ENCODE measurements at places on chromosomes 3 and 15.

GRCh38 chr3:31785286-31785685 lies 195.8 kb downstream of the OSBPL10 start:
- no peak for DNase-seq

DNA sequence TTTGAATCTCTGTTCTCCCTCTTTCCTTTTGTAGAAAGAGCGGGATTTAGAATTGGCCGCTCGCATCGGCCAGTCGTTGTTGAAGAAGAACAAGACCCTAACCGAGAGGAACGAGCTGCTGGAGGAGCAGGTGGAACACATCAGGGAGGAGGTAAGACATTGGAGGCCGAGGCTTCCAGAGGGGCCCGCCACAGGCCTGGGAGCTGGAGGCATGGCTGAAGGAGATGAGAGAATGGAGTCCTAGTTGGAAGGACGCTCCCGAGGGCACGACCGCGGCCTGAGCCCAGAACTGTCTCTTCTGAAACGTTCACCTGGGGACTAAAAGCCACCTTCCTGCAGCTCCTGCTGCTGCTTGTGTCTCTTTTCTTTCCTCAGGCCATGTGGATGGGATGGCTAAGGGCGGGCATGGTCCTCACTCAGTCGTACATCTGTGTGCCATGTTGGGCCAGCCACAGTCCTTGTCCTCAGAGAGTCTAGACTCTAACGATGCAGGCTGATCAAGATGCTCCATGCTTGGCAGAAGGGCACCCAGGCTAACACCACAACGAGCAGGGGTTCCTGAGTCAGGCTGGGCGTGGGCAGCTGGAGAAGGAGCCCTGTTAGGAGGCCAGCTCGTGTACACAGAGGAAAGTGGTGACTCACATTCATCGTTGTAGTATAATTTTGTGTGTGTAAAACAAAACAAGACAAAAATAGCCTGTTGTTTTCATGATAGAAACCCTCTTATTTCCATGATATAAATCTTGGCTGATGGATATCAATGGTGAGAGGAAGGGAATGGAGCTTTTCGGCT lies 81.1 kb downstream of the CCK start:
- DNase-seq, result no peak

- no peak for DNase-seq
Measured at GRCh38 chr3:129413687-129414506, 14.5 kb downstream of the EFCAB12 start.

GRCh38 chr15:78050826-78051225 lies 26.7 kb downstream of the TBC1D2B start:
- no peak for DNase-seq

- DNase-seq, result no peak
Measured at GRCh38 chr15:64766058-64766457, 9.3 kb downstream of the RBPMS2 start.

GRCh38 chr3:4008205-4008604 lies 209.0 kb downstream of the LRRN1 start:
- no peak for DNase-seq

GRCh38 chr3:32340039-32340438 lies 51.6 kb upstream of the CMTM7 start:
- DNase-seq, result no peak

- DNase-seq, result no peak
Measured at GRCh38 chr15:67945951-67946700, 106.3 kb upstream of the RNU6-1 start.

- no peak for DNase-seq
Measured at GRCh38 chr15:26521691-26522198, 251.1 kb downstream of the GABRB3 start.

DNA sequence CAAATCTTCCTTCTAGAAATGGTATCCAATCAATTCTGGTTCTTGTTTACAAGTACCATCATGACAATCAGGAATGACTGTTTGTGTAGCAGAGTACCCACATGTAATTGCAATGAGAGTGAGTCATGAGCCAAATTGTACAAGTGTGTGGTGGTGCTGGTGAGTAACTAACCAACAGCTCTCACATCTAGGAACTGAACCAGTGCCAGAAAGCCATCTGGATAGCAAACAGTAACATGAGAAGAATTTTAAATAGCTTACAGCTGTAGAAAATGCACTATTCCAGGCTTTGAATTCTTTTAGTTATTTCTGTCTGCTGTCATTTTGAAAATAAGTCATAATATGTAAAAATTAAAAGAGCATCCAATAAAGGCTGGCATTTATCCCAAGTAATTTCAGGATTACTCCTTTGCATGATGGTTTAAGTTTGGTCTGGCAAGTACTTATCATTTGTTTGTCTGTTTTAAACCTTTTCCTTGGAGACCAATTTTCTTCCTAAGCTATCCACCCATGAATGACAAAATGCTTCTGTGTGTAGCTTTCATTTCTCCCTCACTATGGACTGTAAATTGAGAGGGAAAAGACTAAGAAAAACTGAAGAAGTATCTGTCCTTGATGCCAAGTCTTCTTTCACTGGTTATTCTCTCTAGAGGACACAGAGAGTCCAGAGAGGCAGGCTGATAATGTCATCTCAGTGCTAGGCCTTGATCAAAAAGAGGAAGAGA lies 60.0 kb downstream of the PIK3CB start:
- DNase-seq, result no peak

DNA sequence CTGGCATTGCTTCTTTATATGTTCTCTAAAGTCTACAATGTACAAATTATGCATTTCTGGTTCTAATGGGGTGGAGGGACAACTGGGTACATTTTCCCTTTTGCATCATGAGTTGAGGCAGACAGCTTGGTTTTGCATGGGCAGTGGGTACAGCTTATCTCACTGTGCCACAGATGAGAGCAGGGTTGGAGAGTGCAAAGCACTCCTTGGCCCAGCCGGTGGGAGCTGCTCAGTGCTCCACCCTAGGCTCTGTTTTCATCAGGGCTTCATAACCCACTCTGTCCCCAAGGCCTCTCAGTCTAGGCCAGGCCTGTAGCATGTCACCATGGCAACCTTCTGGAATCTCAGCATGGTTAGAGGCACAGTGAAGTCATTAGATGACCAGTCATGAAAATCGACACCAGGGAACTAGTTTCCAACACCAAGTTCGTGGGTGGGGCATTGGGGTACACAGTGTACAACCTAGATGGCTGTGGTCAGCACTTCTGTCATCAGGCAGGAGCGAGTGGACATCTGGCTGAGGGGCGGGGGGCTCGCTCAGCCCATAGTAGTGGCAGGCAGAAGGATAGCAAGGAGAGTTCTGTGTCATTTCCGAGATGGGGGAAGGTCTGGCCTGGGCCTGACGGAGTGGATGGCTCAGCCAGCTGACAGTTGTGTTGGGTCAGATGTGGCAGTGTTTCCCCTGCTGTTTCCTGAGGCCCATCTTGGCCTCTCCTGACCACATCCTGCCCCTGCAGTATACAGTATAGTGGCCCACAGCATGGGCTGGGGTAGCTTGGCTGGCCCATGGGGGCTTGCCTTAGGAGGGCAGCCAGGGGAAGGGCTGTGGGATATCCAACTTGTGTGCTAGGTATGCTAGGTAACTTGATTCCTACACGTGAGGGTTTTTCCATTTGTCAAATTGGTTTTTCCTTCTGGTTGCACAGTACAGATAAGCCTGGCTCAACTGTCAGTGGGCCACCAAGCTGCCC lies 75.7 kb upstream of the PRR23C start:
- no peak for DNase-seq

GRCh38 chr3:72519946-72520604 lies 328.2 kb downstream of the SHQ1 start:
- DNase-seq, result no peak

DNA sequence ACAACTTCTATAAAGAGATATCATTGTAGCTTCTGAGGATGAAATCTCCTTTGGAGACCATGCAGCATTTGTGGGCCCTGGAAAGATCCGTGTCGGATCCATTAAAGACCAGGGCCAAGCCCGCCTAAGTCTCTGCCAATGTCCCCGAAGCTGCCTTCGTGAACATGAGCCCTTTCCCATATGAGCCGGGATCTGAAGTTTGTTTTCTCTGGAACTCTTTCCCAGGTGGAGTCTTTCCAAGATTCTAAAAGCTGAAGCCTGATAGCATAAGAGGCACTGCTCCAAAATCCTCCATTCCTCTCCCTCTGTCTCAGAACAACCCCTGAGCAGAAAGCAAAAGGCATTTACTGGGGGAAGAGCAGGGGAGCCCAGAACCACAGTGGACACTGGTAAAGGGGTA lies 274.6 kb downstream of the NTRK3 start:
- DNase-seq, result no peak

DNA sequence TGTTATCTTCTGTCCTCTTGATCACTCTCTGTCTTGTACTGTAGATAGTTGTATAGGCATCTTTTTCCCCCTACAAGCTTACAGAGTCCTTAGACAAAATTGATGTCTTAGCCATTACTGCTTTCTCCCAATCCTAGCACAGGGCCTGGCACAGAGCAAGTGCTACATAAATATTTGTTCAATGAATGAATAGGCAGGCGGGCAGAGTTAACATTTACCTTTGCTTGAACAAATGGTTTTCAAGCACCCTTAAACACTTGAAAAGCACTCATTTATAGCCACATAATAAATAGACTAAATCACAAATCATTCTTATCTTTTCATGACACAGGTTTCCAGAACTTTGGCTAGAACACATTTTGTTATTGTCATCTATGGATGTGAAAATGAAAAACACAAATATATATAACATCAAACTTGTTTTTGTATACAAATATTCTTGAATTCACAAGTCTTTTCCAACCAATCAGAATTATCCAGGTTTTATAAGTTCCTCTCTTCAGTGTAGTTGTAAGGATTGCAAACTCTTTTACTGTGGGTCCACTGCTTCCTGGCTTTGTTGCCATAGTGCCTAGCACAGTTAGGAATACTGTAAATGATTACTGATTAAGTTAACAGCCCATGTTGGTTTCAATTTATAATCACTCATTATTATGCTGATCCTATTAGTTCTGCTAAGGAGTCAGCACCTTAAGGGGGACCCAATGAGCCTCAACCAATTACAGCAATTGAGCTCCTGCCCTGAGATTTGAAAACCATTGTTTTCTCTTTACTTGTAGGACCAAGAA lies 61.9 kb downstream of the ISL2 start:
- DNase-seq, result no peak

GRCh38 chr15:88833731-88834100 lies 30.5 kb downstream of the ACAN start:
- DNase-seq, result no peak

- no peak for DNase-seq
Measured at GRCh38 chr15:57696146-57696545, 10.4 kb upstream of the POLR2M start.

GRCh38 chr3:52429779-52430415 lies 15.0 kb downstream of the SEMA3G start:
- DNase-seq, result no peak

- DNase-seq, result no peak
Measured at GRCh38 chr3:72517921-72518424, 330.3 kb downstream of the SHQ1 start.

DNA sequence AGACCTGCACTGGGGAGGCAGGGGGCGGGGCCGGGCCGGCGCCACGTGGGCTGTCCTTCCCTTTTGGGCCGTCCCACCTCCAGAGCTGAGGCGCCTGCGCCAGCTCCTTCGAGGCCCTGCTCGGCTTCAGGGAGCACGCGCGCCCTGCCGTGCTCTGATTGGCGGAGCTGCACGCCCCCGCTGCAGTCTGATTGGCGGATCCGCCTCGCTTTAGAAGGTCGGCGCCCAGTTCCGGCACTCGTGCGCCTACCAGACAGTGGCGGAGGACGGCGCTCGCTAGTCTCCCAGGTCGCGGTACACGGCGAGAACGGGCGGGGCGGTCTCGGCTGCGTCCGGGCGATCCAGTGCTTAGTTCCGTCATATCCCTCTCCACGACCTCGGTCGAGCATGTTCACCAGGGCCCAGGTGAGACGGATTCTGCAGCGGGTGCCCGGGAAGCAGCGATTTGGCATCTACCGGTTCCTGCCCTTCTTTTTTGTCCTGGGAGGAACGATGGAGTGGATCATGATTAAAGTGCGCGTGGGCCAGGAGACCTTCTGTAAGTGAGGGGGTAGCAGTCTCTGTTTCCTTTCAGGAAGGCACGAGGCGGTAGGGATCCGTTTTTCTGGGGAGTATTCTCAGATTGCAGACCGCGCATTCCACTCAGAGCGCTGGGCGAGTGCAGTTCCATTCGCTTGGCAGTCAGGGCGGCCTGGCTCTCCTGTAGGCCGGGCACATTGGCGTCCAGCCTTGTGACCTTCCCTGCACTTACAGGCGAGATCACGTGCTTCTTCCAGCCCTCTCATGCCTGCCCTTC lies at the start of gene UQCC5:
TSS of gene UQCC5 (plus strand) at position 237 of the 796 bp plus-strand sequence. CDS start at position 388, 151 bp downstream.
- peak; percentile 92 for DNase-seq

- no peak for DNase-seq
Measured at GRCh38 chr3:46389306-46389705, 17.6 kb downstream of the CCR5AS start.

DNA sequence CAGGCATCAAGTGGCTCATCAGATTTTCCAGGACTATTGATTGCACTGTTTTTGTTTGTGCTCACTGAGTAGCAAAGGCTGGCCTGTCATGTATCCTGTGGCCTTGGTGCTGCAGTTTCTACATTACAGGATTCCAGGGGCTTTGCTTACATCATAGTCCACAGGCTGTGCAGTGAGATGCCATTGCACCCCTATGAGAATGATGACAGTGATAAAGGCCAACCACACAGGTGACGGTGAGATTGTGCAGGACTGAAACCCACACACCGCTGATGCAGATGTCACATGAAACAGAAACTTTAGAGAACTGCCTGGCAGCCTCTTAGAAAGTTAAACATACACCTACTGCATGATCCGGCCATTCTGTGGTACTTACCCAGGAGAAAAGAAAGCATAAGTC lies 195.0 kb upstream of the UBE3A start:
- no peak for DNase-seq

- no peak for DNase-seq
Measured at GRCh38 chr15:62109437-62109836, 42.7 kb downstream of the C2CD4A start.

GRCh38 chr3:55907616-55908015 lies 420.5 kb upstream of the WNT5A start:
- DNase-seq, result no peak

DNA sequence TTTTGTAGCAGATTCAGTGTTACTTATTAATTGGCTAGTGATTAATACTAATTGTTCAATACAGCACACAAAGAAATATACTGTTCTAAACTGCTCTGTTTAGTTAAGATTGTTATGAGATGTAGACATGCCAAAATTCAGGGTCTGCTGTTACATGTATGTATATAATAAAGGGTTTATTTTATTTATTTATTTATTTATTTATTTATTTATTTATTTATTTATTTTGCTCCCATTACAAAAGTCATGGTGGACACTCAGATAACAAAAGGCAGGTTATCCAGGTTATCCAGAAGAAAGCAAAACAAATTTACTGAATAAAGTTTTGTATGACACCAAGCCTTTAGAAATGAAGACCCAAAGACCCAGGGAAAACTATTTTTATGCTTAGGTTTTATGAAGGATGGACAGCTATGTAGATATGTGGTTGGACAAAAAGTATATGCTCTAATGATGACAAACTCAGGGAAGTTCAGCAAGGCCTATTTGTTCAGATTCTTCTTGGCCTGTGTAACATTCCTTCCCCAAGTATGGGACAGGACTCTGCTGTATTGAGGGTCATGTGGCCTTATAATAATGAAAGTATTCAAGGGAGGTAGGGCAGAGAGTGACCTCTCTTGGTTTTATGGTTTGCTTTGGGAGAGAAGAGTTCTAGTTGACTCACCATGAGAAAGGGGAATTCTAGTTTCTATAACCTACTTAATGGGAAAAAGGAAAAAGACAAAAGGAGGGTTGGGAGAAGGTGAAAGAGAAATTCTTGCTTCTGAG lies 1056.8 kb downstream of the ROBO2 start:
- no peak for DNase-seq
